HEK293T (cell line): ENCODE measurements at places on chromosomes 2 and 18.
A peak's percentile ranks its signal among the peaks of the same experiment; 100 is the strongest.

GRCh38 chr2:223313101-223313500, 261.1 kb downstream of the KCNE4 start:
- no peak for DNase-seq

GRCh38 chr2:223081789-223082188, 29.8 kb downstream of the KCNE4 start:
- DNase-seq: no peak

- DNase-seq: no peak
Observed at GRCh38 chr2:191790737-191791136, 56.2 kb downstream of the CAVIN2 start.

GRCh38 chr2:42105330-42106256, 57.8 kb downstream of the PKDCC start:
- DNase-seq: no peak

GRCh38 chr18:6683112-6683876, 46.2 kb upstream of the ARHGAP28 start:
- DNase-seq: no peak

DNA sequence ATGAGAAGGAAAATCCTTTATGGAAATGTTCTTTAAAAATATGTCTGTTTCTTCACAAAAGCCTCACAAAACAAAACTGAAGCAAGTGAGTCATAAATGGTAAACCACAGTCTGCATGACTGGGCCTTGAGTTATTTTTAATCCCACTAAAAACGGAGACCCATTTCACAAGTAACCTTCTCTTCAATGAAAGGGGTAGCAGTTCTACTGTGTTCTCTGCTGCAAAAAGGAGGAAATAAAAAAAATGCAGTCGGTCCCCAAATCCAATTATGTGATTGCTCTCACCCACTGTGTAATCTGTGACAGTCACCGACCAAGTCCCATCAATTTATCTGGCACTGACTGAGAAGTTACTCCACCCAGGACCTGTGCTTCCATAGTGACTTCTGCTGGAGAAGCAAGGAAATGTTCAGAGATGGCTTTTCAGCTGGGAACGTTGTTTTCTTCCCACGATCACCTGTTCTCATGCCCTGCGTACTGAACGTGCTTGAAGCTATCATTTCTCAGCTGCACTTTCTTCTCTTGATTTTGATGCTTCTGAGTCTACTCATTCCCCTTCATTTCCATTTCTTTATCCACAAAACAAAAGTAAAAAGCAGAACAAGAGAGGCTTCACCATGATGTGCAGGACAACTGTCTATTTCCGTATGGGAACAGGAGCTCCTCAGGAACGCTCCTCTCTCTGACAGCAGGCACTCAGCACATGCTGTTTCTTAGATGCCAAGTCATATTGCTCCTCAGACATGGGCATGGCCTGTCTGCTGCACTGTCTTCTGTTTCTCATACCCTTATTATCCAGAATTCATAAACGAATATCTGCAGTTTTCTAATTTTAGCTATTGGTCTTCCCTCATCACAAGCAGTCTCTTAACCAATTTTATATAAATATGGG, 80.0 kb upstream of the TMEM200C start:
- DNase-seq: no peak

DNA sequence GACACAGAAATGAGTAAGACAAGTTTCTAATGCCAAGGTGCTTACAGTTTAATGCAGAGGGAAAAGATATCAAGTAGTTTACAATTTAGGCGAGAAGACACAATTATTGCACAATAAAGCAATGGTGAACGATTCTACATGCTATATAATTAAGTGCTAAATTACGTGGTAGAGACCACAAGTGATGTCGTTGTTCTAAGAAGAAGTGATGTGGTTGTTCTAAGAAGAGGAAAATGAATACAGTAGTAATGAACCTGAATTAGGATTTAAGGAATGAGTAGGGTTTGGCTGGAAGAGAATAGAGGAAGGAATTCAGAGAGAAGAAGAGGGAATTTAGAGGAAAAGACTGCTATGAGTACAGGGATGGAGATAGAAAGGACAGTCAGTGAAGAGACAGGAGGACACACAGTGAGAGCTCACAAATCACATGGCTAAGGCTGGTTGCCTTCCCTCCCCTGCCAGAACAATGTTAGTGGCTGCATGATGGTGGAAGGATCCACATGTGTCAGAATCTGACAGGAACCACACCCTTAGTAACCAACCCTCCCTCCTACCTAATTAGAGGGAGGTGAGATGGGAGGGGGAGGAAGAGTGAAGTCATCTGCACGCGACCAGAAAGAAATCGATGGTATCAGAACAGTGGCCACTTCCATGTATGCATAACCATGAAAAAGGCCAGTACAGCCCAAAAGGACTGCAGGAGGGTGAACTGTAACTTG, 44.7 kb downstream of the M1AP start:
- DNase-seq: no peak

DNA sequence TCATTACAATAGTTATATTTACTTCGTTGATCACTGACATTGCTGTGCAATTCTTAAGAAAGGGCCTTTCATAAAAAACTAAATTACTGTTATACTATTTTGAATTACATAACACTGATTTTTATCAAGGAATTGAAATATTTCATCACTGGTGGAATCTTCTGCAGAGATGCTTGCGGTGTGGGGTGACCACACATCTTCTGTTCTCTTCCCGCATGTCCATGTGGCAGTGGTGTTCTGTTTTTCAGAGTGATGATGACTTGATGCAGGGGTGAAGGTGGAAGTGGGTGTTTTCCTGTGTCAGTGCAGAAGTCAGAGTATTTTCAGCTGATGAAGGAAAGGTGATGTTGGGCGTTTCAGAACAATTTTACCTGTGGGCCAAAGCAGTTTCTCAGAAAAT, 7.0 kb downstream of the CNDP2 start:
- DNase-seq: no peak

DNA sequence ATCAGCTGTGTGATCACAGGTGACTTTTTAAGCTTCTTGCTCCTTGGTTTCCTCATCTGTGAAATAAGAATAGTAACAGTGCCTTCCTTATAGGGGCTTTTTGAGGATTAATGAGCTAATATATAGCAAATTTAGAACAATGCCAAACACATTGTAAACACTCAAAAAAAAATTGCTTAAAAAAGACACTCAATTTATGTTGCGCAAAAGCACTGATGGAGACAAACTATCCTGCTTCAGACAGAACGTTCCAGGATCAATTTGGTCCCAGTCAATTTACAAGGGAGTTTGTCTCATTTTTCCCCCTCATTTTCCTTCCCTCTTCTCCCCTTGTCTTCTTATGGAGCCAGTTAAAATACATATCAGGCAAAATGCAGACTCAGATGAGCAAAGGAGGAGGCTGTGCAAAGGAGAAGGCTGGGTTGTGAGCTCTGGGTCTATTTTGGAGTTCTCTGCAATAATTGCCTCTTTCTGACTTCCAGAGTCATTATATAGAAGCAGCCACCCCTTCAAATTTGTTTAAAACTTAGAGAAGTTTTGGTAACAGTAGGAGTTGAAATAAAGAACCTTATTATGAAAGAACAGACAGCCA, 83.7 kb downstream of the SOCS6 start:
- DNase-seq: no peak

GRCh38 chr2:6937157-6937556, 19.9 kb downstream of the RNF144A start:
- no peak for DNase-seq

GRCh38 chr2:11676640-11677039, 6.6 kb upstream of the NTSR2 start:
- no peak for DNase-seq

GRCh38 chr2:200577027-200577426, 8.8 kb upstream of the AOX1 start:
- no peak for DNase-seq

DNA sequence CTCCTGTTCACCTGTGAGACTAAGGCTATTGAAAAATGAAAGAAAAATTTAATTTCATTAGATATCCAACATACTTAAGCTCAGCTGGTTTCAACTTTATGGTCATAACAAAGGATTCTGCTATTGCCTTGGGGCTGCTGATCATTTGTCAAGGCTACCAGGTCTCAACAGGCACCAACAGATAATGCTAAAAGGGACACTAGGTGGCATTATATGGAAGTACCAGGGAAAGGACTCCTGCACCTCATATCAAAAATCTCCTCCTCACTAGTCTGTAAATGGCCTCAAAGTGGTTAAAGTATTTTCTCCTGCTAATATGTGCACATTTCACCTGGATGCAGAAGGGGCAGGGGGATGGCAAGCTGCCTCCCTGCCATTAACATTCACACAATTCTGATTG, 167.9 kb upstream of the REG3A start:
- no peak for DNase-seq

GRCh38 chr2:12435430-12436222, 281.1 kb upstream of the TRIB2 start:
- no peak for DNase-seq

GRCh38 chr2:1488181-1488671, 75.0 kb downstream of the TPO start:
- no peak for DNase-seq

GRCh38 chr2:237132799-237133198, 47.1 kb downstream of the COPS8 start:
- peak; percentile 25 for DNase-seq

- no peak for DNase-seq
Observed at GRCh38 chr18:56267334-56267733, 371.1 kb downstream of the TXNL1 start.

DNA sequence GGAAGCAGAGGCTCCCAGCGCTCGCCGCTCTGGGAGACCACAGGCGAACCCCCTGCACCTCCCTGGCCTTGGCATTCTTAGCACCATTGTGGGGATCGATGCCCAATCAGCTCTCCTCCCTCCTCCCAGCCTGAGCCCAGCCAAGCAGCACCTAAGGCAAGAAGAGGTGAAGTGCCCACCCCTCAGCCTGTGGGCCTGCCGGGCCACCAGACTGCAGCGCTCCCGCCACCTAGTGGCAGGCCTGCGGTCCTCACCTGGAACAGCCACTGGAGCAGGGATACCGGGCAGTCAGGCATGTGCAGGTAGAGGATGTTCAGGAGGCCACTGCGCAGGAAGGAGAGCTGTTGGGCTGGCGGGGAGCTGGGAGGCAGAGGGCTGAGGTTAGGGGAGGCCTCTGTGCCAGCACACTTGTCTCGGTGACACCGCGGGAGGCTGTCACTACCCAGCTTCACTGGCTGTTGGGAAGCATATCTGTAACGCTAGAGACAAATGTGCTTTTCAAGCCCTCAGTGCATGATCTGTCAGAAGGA, 35.2 kb downstream of the FAM178B start:
- peak; percentile 89 for DNase-seq

- no peak for DNase-seq
Observed at GRCh38 chr2:121570667-121571055, 40.0 kb downstream of the RNU4ATAC start.

- DNase-seq: no peak
Observed at GRCh38 chr2:22079583-22079982, 955.8 kb downstream of the TDRD15 start.

DNA sequence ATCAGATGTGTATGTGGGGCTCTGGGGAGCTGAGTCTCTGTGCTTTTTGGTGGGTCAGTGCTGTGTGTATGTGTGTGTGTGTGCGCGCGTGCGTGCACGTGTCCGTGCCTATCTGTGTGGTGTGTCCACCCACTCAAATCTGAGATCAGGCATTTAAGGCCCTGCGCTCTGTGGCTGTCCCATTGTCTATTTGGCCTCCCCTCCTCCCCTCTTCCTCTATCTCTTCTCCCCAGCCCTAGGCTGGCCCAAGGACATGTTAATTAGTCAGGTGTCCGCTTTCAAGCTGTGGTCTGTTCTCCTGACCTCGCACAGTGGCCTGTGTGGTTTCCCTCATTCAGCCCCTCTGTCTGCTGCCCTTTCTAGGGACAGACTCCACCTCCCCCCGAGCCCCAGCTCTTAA, 136.4 kb downstream of the DYSF start:
- DNase-seq: no peak

GRCh38 chr18:25167612-25168410, 184.2 kb downstream of the ZNF521 start:
- peak; percentile 23 for DNase-seq

DNA sequence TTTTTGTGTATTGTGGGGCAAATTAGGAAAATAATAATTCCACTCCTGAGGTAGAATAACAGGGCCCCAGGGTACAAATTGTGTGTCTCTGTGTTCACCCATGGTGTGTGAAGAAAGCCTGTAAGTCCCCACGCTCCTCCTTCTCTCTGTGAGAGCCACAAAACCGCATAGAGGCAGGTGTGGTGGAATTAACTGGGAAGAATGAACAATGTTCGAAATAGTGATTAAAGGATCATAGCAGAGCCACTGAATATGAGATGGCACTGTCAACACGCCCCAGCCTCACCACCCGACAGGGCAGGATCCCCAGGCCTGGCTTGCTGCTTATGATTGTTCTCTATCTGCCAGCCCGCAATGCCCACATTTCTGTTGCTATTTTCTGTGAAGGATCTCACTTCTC, 14.1 kb downstream of the IL1RN start:
- DNase-seq: no peak

DNA sequence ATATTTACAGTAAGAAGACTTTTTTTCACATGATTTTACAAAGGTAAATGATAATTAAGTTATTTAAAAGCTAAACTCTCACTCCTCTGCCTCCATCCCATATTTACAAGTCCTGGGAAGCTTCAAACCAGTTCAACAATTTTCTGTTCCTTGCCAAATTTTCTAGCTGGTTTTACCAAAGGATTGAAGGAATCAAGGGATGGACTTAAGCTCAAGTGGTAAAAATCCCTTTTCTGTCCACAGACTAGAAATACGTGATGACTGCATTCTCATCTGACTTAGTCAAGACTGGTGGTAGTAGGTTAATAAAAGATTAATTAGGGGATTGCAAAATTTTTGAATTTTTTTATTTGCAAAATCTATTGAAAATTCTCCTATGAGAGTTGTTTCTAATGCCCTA, 297.3 kb downstream of the MTX2 start:
- DNase-seq: no peak

DNA sequence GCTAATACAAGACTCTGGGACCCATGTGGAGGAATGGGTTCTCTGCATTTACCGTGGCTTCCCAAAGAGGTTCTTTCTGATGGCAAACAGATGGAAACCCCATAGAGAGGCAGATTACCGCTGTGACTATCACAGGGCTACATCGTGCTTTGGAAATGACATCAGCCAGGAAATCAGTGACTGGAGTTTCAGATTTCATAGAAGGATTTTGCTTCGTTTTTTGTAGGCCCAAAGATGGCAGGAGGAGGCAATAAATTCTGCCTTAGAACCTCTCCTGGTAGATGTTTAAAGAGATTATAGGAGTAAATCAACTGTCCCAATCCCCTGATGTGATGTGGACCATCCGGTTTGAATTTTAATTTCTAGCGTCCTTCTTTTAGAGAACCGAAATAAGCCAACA, 214.1 kb downstream of the AGPS start:
- DNase-seq: peak; percentile 41

DNA sequence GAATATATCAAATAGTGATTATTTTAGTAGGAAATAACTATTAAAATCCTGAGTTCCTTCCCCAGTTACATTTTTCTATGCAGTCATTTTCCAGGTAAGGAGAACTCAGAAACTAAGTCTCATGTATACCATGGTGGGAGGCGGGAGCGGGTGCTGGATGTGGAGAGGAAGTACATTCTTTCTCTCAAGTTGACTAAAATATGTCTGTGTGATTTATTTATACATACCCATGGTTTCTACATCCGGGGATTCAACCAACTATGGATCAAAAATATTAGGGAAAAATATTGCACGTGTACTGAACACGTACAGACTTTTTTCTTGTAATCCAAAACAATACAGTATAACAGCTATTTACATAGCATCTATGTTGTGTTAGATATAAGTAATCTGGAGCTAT, 6.8 kb downstream of the ZCCHC2 start:
- no peak for DNase-seq

- no peak for DNase-seq
Observed at GRCh38 chr18:574149-574860, 5.9 kb upstream of the CETN1 start.
